ENCODE measurements at places on chromosomes 5 and 9.

DNA sequence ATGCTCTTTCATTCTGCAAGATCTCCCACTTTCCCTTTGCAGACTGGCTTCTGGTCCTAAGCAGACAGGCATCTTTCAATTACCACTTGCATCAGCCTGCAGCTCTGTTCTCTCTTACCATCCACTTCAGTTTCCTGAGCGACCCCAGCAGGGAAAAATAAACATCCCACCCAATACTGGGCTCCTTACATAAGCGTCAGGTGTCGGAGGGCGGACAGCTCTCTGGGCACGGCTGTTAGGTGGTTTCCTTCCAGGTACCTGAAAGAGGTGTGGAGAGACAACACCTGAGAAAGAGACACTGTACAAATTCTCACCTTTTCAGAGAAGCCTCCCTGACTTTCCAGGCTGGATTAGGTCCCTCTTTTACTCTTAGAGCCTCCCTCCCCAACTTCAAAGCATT, 145.1 kb upstream of the PANK3 start:
- no peak for DNase-seq

DNA sequence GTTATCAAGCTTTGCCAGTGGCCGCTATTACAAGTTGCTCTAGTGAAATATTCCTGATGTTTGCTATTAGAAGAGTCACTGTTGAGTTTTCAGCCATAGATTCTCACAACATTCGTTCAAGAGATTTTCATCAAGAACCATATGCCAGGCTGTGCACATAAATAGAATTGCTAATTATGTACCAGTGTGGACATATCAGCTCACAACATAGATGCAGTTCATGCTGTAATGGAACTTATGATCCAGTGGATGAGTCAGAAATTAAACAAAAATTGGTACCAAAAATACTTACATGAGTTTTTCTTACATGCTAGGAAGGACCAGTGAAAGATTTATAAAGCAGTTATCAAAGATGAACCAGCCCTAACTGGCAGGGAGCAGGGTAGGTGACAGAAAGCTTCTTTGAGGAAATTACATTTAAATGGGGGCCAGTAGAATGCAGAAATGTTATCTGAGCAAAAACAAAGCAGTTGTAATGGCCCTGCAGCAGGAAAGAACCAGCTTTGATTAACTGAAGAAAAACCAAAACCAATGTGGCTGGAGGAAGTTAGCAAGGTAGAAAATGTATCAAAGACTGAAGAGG, 404.2 kb downstream of the DNAH5 start:
- no peak for DNase-seq

DNA sequence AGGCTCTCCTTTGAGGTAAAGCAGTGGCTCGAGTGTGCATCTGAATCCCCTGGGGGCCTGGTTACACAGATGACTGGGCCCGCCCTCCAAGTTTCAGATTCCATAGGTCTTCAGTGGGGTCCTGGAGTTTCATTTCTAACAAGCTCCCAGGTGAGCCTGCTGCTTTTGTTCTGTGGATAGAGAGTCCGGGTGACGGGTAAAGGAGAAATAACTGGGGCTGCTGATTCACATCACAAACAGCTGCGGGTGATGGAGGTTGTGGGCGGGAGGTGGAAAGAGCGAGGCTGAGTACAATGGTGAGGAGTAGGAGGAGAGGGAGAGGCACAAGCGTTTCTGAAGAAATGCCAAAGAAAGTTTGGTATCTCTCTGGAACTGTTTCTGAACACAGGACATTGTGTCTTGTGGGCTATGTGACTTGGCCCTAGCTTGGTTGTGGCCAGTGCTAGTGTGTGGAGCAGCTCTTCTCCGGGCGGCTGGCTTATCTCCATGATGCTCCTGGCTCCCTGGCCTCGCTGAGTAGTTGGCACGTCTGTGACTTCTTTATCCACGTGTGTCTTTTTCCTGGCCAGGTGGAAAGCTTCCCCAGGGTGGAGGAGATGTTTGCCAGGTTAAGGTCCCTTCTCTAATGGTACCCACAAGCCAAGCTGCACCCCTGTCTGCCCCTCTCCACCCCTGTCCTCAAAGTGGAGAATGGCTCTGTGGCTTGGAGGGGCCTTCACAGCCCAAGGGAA, 61.7 kb downstream of the HSPA4 start:
- DNase-seq: no peak

DNA sequence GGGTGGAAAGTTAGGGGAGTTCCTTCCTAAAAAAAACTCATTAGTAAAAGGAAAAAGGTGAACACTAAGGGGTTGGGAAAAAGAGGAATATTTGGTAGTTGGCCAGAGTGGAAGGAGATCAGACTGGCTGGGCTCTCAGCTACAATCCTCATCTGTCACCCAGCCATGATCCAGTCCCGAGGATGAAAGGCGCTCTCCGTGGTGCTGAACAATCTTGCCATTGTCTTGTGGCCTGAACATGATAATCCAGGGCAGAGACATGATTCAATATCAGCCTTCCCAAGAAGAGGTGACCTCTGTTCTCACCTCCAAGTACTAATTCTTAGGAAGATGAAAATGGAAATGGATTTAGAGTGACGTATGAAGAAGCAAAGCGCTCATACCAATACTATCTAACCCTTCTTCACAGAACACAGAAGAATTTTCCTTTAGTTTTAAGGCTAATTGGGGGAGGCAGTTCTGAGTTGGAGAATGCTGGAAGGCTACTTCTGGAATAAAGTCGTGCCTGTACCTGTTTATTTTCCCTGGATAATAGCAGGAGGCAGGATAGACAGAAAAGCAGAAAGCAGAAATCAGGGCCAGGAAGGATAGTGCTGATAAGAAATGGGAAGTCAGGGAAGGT, 36.6 kb upstream of the MYORG start:
- DNase-seq: no peak

DNA sequence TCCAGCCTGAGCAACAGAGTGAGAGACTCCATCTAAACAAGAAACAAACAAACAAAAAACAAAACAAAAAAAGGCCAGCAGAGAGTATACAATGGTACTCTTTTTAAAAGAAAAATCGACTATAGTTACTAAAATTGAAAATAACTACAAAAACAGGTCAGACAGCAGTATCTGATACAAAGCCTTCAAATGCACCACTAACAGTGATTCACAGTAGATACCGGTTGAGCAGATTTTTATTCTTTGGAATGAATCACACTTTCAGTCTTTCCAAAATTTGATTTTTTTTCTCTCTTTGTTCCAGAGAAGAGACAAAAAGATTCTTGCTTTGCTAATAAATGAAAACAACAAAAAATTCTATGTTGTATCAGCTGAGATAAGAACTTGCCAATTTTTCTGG, 36.9 kb downstream of the ROR2 start:
- DNase-seq: no peak

DNA sequence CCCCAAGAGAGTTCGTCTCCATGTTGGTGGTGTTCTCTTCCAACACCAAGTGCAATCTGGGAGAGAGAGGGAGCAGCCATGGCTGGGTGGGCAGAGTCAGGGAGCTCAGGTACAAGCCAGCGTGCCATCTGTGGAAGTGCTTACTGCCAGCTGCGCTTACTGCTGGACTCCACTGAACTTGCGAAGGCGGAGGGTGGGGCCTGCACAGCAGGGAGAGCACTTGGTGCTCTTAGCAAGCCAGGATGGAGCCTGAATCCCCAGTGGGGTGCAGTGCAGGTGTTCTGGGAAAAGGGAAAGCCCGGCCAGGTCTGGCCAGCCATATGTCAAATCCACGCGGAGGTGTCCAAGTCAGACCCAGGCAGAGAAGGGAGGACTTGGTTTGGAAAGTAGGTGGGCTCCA, 142.0 kb downstream of the FANCC start:
- no peak for DNase-seq

DNA sequence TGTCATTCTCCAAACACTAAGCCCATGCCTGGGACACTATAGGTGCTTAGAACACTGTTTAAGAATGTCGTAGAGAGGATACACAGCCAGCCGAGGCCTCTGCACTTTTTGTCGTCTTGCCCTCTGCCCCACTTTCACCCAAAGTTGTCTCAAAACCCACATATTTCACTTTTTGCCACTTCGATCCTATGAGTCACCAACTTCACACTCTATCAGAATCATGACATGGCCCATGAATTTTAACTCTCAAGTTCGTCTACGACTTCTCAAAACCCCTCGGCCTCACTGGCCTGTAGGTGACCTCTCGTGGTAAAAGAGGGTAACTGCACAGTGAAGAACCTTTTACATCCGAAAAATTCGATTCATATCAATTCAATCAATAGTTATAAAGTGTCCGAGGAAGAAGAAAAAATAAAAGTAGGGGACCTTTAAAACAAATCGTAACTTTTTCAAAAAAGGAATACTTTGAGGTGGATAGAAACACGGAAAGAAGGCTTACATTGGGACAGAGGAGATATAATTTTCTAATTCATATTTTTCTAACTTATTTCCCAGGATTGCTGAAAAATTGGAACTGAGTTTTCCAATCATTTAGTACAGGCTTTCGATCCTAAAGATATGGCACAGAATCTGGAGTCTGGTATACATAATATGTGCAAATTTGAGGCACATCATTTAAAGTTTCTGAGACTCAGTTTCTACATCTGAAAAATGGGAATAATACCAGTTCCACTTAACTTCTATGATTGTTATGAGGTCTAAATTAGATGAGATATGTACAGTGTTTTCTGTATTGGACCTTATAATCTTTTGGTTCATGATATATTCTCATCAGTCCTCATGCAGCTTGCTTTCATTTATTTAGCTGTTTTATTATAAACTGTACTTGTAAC, 122.6 kb downstream of the APBA1 start:
- peak; percentile 18 for DNase-seq

DNA sequence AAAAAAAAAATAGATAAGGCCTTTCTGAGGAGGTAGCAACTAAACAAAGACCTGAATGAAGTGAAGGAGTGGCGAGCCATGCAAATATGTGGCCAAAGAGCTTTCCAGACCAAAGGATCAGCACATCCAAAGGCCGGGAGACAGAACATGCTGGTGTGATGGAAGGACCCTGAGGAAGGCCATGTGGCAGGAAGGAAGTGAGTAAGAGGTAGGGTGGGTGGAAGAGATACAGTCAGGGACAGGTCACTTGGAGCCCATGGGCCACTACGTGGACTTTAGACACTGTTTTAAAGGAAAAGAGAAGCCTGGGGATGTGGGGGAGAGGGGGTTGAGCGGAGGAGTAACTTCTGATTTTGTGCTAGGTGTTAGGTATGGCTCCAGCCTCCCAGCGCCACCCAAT, 31.3 kb downstream of the SPRY4 start:
- DNase-seq: no peak

DNA sequence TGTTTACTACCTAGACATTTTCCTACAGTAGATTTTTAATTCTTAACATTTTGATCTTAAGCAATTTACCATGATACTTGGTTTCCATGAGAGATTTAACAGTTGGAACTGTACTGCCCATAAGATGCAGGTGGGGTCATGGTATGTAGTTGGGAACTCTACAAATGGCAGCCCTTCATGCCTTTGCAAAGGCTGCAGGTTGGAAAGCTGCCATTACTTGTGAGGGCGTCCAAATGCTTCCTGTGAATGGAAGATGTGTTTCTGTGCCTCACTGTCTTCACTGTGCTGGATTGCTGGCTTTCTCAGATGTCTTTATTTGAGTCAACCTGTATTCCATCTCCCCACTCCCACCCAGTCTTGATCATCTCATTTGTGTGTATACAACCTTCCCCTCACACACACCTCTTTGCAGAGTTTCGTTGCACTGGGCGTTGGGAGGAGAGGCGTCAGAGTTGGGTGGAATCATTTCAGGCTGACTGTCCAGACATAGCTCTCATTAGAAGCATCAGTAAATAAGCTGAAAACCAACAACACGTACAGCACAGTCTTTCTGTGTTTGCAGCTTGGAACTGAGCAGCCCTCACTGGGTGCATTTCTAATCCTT, 14.8 kb upstream of the ABL1 start:
- no peak for DNase-seq

- DNase-seq: no peak
Observed at GRCh38 chr5:139164020-139164419, 34.1 kb downstream of the SIL1 start.
